ENCODE measurements at places on chromosomes 4 and X.

DNA sequence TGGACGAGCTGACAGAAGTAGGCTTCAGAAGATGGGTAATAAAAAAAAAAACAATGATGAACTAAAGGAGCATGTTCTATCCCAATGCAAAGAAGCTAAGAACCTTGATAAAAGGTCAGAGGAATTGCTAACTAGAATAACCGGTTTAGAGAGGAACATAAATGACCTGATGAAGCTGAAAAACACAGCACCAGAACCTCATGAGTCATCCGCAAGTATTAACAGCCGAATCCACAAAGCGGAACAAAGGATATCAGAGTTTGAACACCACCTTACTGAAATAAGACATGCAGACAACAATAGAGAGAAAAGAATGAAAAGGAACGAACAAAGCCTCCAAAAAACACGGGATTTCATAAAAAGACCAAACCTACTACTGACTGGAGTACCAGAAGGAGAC is 10.5 kb downstream of the NELFA start:
- no peak for DNase-seq

DNA sequence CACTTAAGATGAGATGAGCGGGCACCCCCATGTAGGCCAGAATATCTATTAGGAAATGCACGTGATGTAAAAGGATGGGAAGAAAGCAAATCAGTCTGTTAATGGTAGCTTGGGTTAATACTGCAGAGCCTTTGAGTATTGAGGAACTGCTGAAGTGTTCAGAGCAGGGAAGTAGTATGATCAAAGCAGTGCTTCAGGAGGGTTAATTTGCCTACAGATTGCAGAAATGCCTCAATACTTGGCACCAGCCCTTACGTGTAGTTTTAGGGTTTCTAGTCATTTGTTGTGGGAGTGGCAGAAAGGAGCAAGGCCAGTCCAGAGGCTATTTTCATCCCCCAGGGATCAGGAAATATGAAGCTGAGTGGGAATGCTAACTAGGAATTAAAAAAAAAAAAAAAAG is 19.7 kb downstream of the ZFX start:
- no peak for DNase-seq

DNA sequence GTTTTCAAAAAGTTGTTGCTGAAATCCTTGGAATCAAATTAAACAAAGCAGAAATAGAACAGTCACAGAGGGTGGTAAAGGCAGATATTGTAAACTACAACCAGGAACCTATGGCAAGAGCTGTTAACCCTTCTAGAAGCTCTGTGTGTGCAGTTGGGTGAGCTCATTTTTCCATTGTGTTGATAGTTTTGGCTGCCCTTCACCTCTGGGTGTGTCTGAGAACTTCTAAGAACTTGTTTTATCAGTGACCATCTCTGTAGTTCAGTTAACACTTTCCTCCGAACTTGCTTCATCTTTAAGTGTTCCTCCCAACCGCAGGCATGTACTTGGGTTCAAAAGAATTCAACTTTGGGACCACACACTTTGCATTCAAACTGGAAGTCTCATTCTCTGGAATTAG is 32.7 kb downstream of the RBMX start:
- DNase-seq = no peak

- DNase-seq = no peak
Observed at GRCh38 chr4:11774346-11774745, 345.7 kb upstream of the HS3ST1 start.

DNA sequence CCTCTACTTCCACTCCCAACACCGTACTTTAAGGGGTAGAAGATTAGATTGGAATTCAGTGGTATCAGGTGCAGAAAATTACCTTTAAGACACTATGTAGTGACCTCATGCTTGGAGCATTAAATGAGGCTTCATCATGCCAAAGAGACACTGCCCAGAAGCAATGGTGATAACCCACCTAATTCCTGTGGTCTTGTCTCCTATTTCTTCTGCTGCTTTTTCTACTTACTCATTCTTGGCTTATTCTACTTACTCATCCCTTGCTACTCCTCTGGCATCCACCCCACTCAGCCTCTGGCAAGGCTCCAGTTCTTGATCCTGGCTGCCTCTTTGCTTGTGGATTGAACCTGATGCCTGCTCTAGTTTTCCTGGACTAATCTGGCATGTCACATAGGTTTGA is 62.3 kb upstream of the ADAMTS3 start:
- DNase-seq = no peak

GRCh38 chr4:145819853-145820181 is 118.8 kb downstream of the ZNF827 start:
- DNase-seq = no peak

- DNase-seq = no peak
Observed at GRCh38 chr4:68613752-68614151, 37.6 kb upstream of the UGT2B17 start.

- DNase-seq = no peak
Observed at GRCh38 chr4:186728631-186729271, 5.1 kb upstream of the FAT1 start.

DNA sequence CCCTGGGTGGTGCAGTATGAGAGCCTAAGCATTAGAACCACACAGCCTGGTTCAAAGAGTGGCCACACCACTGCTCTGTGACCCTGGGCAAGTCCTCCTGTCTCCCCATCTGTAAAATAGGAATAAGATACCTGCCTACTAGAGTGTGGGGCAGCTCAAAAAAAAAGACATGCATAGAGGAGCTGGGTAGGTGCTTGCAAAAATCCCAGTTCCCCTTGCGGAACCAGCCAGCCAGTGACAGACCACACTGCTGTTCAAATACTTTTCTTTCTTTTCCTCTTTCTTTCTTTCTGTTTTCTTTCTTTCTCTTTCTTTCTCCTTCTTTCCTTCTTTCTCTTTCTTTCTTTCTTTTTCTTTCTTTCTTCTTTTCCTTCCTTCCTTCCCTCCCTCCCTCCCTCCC is 63.0 kb upstream of the TRIM2 start:
- DNase-seq = no peak

Data from activated CD4-positive, alpha-beta T cell treated with anti-CD3 and anti-CD28 coated beads, Interleukin-2, amount 10 ng/mL, durations not matched to agents 7 days and 5 days (primary cell).